ENCODE measurements at places on chromosomes 16 and 17.
A peak's percentile ranks its signal among the peaks of the same experiment; 100 is the strongest.

DNA sequence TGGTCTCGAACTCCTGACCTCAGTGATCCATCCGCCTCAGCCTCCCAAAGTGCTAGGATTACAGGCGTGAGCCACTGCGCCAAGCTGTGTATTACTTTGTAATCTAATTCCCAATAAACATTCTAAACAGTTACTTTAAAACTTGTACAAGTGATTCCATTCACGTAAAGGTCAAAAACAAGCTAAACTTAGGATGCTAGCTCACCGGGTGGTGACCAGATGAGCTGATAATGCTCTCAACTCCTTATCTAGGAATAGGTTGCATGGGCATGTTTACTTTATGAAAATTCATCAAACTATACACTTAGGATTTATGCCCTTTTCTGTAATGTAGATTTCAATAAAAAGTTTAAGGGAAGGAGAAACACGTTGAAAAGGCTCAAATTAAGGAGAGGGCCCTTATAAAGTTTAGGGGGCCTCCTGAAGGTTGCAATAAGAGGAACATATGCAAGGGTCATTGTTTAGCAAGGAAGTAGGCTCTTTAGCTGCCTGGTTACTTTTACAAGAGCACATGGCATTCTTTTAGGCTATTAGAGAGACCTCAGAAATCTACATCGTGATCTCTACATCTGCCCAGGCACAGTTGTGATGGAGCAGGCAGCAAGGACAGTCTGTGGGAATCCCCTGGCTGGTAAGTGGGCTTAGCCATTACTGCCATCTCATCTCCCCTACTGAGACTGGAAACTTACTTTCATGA lies 13.3 kb downstream of the CDR2 start:
- no peak for DNase-seq

DNA sequence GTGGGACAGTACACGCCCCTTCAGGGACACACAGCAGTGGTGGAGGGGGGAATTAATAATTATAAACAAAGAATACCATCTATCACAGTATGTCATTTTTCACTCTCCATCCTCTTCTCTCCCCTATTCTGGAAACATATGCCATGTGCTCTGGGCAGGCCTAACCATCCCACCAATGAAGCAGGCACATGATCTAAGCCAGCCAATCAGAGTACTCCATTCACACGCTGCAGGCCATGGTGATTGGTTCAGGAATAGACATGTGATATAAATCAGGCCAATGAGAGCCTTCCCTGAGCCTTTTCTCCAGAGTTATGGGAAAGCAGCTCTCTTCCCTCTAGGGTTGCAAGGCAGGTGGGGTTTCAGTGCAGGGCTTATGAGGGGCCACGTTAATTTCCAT lies 36.5 kb downstream of the GSG1L start:
- no peak for DNase-seq

GRCh38 chr17:64087252-64088005 lies 42.5 kb downstream of the ERN1 start:
- DNase-seq = no peak

- DNase-seq = no peak
These were observed 37.0 kb downstream of the RAI1 start for GRCh38 chr17:17718251-17718650.

- no peak for DNase-seq
These were observed 64.1 kb upstream of the TRAP1 start for GRCh38 chr16:3781421-3781820.

GRCh38 chr17:47335101-47335936 lies 11.6 kb downstream of the EFCAB13 start:
- no peak for DNase-seq

DNA sequence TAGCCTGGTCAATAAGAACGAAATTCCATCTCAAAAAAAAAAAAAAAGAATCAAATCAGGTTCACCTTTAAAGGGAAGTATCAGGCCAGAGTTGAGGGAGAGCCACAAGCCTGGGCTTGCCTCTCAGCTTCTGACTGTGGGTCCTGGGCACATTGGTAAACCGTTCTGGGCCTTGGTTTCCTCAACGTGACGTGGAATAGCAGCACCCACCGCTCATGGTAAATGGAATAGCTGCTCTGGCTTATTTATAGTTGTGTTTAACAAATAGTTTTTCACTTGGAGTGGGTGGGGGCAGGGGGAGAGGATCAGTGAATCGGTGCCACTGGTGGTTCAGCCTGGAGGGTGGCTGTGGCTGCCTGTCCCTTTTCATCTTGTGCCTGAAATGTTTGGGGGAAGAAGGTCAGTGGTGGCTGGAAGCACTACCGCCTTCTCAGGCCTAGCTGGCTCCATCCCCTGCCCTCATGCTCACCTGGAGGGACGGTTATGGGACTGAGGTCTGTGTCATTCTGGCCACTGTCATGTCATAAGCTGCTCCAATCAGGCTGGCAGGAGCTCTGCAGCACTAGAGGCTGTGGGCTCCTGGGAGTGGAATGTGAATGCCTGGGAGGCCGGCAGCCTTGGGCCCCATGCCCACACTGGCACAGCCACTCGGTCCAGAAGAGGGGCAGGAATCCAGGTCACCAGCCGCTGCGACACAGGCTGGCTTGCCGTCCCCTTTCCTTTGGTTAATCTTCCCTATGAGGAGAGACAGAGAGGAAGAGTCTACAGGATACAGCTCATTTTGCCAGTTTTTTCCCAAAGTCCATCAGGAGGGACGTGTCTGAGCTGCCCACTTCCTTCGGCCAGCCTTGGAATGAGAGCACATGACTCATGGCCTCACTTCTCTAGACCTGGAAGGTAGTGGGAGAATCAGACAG lies 27.0 kb downstream of the CCR7 start:
- DNase-seq = no peak

GRCh38 chr17:17628388-17629008 lies 37.0 kb upstream of the PEMT start:
- DNase-seq = peak; percentile 10

GRCh38 chr17:17750881-17751280 lies 69.6 kb downstream of the RAI1 start:
- DNase-seq = no peak

DNA sequence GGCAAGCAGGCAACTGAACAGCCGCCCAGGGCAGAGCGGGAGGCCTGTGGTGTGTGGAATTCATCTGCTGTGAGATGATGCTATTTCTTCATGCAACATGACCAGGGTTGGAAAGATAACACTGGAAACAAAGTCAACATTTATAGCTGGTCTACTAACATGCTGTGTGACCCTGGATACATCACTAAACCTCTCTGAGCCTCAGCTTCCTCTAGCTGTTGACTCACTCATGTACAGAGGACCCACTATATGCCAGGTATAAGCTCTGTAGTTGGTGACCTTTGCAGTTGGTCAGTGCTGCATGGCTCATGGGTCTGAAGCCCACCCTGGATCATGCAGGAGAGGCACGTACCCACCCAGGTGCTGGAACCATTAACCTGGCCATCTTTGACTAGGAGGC lies 180.9 kb downstream of the ZNF423 start:
- DNase-seq = no peak

DNA sequence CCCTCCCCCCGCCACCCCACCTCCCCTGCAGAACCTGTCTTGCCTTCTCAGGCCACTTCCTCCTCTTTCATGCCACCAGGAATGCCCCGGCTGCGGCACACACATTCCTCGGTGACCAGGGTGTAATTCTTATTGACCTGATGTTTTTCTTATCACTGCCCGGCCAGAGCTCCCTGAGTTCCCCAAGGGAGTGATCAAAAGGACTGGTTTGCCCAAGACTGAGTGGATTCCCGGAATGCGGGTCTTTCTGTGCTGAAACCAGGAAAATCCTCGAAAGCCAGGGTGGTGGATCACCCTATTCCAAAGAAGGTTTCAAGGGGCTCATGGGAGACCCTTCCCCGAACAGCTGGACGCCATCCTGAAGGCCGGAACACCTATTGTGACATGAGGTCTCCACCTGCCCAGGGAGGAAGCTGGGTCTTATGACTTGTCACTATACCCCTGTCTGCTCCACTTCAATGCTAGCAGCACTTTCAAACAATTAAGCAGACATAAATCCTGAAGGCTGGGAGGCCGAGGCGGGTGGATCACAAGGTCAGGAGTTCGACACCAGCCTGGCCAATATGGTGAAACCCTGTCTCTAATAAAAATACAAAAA lies 53.0 kb upstream of the RPL38 start:
- no peak for DNase-seq

DNA sequence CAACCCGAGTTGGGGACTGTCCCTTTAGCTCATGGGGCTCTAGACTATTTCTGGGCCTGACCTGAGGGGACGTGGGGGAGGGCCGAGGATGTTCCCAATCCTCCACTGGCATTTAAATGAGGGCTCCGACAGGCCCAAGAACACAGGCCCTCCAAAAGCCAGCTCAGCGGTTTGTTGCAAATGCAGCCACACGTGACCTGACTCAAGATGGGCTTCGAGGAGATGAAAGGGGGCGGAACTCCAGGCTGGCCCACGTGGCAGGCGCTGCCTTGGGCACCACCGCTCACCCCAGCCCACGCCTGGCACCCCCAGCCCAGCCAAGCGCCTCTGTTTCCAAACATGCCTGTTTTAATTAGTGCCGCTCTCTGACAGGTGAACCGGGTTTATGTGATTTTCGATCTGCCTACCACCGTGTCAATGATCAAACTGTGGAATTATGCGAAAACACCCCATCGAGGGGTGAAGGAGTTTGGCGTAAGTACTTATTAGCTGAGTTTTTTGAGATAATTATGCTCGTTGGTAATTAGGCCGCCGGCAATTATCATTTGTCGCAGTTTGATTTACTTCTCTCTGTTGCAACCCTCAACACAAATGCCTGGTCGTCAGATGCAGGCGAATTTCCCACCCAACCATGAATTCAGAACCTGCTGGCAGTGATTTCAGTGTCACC lies 226.7 kb downstream of the KATNIP start:
- no peak for DNase-seq

- no peak for DNase-seq
These were observed 6.2 kb upstream of the PSMC5 start for GRCh38 chr17:63820963-63821561.

GRCh38 chr16:14454391-14454790 lies 175.7 kb downstream of the PARN start:
- no peak for DNase-seq

DNA sequence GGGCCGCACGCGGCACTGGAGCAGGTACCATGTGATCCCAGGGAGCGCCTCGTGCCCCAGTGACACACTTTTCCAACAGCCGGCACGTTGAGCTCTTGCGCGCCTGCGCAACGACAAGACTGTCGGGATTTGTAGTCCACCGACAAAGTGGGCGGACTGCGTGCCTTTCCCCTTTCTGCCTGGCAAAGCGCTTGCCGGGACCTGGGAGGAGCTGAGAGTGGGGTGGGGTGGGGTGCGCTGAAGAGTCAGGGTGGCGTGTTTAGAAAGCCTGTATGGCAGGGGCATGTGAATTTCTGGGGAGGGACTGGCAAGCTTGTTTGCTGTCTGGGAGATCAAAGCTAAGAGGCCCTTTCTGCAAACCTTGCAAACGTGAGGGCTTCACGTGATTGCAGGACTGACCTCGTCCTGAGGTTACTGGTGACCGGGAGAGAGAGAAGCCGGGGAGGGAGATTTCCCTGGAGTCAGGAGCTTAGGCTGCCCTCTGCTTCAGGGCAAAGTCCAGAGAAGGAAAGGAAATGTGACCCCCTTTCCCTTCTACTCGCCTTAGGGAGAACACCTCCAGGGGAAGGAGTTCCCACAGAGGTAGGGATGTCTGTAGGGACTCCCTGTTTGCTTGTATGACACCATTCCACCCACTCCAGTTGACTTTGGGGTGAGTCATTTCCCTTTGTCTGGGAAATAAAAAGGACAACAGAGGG lies 429 bp upstream of the NR1D1 start:
- DNase-seq = peak; percentile 83

- no peak for DNase-seq
These were observed 472.8 kb downstream of the TOX3 start for GRCh38 chr16:52074133-52074532.

GRCh38 chr16:54015147-54015546 lies 271.4 kb downstream of the IRX3 start:
- DNase-seq = no peak

DNA sequence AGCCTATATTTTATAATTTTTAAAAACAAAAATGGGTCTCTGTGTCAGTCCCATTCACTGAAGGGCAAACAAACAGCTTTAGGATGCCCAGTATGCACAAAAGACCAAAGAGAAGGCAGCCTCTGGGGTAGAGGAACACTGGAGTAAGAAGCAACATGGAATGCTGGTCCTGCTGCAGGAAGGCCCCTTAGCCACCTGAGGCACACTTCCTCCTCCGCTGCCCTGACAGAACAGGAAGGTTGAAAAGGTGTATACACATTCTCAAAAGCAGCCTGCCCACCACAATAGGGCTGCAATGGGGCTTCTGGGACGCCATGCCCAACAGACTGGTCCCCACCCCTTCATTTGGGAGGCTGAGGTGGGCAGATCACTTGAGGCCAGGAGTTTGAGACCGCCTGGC lies 19.5 kb downstream of the TOM1L2 start:
- DNase-seq = no peak

DNA sequence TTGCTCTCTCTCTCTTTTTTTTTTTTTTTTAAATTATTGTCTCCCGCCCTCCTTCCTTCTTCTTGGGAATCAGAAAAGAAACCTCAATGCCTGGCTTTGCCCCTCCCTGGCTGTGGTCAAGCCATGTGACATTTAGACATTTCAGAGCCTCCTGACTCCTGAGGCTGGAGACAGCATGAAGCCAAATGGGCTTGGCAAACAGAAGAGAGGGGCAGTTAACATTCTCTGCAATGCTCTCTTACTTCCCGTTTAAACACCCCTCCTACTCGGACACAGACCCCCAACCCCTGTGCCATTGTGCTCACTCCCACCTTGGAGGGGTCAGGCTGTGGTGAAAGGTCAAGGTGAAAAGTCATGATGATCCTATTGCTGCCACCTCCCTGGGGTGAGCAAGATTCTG lies 14.7 kb upstream of the MEOX1 start:
- no peak for DNase-seq

- DNase-seq = peak; percentile 64
These were observed 10.7 kb upstream of the SMTNL2 start for GRCh38 chr17:4573669-4574068.

DNA sequence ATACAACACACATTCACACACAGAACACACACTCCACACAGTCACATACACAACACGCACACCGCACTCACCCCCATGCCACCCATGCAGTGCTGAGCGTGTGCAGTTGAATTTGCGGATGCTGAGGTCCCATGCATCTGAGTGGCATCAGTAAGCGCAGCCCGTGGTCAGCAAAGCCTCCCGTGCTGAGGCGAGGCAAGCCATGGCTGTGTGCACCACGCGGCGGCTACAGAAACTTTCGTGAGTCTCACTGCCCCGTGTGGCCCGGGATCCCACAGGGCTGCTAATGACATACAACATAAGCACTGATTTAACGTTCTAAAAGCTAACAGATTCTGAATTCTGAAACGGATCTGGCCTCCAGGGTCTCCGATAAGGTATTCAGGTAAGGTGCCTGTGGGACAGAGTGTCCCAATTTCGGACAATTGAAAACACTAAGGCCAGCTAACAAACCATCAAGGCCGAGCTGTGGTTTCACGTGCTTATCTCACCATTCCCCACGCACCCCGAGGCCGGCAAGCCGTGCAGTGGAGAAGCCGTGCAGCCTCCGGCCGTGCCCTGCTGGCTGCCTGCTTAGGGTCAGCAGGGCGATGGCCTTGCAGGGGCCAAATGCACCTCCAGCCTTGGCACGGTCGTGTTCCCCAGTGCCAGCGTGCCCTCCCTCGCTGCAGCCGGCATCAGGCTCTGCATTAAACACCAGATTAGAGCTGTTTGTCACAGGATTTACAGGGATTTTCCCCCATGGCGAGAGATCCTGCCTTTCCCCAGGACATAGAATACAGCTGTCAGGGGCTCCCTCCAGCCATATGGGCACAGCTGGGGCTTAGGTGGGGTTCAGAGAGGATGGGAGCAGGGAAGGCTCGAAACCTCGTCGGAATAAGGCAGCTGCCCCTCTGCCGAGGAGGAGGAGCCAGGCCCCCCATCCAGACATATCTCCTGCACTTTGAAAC lies 191.7 kb downstream of the C16orf95 start:
- DNase-seq = no peak

GRCh38 chr17:44555099-44555498 lies 2.2 kb upstream of the FZD2 start:
- no peak for DNase-seq
